ENCODE measurements at places on chromosomes 6 and 20.

DNA sequence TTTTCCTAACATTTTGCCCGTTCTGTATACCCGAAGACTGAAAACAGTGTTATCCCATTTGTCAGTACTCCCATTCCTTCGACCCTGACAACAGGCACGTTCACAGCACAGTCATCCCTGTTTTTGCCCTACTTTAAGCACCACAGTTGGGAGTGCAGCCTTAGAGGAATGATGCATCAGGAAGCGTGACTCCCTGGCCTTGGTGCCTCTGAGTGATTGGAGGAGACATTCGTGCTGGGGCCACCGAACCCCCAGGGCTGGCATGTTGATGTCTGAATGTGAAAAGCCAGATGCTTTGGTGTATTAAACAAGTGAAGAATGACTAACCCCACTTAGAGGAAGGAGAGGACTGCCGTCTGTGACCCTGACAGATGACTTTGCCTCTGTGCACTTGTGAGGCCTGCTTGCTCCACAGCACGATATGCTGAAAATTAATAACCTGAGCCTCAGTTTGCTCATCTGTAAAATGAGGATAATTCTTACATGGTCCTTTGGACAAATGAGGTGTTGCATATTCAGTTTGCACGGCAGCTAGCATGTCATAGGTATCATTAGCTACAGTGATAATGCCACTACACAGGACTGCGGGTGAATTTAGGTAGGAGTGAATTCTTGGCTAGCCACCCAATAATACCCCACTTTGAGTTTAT is 36.0 kb downstream of the STK35 start:
- DNase-seq = no peak

DNA sequence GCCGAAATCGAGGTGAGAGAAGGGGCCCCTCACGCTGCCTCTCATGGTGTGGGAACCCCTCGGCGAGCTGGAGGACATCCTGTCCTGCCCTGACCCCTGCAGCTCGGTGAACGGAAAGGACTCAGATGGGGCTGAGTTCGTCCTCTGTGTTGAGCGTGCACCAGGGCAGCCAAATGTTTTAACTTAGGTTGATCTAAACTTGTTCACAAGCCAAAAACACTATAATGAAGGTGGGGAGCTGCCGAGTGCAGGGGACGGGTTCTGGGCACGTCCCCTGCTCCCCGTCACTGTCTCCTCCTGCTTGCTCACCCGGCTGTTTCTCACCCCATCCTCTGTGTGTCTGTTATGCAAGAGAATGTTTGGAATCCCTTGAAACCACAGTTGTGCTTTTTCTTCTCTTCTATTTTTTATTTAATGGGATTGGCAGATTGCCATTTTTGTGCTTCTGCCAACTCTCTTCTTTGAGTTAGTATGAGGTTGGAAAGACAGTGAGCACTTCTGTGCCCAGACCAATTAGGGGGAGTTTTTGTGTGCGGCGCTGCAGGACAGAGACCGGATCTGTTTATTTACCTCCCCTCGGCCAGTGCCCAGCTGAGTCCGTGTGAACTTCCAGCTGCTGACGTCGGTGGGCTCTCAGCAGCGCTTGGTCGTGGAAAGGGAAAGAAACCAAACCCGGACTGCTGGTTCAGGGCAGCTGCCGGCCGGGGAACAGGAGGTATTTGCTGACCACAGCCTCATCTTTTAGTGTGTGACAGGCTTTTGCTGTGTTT is 158.1 kb downstream of the DTNBP1 start:
- no peak for DNase-seq

DNA sequence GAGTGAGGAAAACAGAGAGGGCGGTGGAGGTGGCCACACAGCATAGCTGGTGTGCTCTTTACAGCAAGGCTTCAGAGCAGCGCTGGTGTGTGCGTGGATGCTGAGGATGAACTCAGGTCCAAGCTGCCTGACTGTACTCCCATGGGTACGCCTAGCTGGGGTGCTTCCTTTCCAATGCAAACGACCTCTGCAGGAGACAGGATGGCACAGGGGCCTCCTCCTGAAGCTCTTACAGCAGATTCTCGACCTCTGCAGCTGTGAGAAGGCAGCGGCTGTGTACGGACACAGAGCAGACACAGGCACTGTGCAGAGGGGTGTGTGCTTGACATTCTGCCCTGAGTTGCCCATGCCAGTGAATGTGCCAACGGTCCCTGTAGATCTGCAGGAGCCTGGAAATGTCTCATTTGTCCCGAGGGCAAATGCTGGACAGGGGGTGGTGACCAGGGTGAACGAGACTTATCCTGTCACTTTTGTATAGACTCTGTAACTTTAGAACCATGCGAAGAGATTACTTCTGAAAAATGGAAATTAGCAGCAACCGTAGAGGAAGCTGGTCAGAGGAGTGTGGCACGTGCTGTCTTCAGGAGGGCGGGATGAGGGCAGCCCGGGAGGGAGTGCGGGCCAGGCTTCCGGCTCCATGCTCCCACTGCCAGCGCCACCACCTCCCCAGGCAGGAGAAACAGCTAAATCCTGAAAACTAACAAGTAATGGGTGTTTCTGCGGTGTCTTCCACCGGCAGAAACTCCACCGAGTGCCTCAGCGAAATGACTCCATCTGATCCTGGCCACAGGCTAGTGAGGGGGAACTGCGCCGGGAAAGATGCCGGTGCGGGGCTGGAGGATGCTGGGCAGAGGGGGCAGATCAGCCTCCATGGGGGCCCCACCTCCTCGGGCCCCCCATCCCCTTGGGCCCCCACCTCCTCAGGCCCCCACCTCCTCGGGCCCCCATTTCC is 120.9 kb upstream of the RPS6KA2 start:
- no peak for DNase-seq

GRCh38 chr6:63418741-63419140 is 99.0 kb upstream of the LGSN start:
- DNase-seq = no peak

DNA sequence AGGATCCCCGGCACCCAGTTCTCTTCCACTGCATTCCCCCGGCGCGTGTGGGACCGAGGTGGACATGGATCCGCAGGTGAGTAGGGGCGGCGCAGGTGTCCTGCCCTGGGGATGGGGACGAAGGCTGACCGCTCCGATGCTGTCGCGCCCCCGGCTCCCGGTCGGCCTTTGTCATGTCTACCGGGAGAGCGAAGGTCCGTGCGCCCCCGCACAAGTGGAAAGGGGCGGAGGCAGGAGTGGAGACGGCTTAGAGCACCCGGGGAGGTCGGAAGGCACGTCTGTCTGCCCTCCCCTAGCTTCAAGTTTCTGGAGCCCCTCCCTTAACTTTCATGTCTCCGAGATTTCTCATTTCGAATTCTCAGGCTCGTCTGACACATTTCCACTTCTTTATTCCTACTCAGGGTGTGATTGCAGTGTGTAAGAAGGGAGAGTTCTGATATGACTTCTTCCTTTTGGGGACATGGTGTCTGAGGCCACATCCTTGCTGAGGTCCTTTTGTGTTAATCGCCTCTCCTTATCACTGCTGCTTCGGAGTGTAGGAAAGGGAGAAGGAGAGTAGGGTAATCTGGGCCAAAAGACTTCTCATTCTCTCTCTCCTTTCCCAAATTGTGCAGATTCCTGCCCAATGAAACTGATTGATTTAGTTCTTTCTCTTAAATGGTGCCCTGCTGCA is 435 bp downstream of the KIFC1 start:
- no peak for DNase-seq

- DNase-seq = peak; percentile 24
Observed at GRCh38 chr6:24330137-24330732, 27.6 kb downstream of the DCDC2 start.

DNA sequence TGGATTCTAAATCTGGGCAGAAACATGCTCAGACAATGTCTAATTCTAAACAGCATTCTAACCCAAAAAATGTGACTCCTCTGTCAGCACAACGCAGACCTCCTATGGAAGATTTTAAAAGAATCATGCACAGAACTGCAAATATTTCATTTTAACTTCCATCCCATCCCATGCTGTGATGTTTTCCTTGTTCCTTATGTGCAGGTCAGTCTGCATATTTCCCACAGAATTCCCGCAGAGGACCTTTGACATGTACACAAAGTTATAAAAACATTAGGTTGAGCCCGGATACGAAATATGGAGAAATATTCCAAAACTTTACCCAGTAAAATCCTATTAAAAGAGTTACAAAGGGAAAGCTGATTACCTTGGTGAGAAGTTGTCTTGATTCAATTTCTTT is 467.1 kb upstream of the EPHA7 start:
- no peak for DNase-seq

DNA sequence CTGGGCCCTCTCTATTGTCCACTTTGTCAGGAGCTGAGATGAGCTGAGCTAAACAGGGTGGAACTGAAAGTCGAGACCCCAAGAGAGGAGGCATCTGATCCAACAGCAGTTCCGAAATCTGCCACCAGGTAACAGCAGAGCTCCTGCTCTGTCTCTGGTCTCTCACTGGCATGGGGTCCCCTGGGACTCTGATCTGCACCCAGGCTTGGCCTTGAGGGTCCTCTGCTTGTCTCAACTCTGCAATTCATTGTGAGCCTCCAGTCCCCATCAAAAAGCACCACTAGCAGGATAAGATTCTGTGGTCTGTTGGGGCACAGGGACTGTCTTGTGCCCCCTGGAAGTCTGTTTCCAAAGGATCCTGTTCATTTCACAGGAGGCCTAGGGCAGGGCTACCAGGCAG is 62.5 kb upstream of the TOP1 start:
- no peak for DNase-seq

DNA sequence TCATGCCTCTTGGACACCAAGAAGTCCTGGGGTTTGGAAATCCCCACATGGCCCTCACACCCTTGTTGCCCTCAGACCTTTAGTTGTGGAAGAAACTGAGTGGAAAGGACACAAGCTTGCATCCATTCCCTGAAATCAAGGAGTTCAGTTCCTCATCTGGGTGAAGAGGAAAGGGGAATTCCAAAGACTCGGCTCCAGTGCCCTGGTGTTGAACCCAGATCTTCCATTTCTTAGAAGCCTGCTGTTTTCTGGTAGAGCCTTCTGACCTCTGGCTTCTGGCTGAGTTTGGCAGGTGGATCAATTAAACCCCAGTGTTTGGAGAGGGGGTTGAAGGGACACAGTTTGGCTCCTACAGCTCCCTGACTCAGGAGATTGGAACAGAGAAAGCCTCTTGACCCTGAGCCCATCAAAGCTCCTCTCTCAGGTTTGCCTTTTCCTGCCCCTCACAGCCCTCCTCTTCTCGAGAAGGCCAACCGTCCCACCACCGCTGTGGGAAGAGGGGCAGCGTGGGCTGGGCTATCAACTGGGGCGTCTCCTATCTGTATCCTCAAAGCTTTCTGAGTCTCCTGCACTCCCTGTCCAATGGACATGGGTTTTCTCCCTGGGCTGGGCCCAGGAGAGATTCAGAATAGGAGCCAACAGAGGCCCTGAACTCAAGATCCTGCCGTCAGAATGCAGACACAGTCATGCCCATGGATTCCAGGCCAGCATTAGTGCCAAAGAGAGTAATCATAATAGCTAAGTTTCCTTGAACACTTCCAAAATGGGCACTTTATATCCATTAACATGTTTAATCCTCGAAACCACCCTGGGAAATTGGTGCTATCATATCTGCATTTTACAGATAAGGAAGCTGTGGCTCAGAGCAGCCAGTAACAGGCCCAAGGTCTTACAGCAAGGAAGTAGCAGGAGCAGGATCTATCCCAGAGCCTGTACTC is 146.2 kb downstream of the VEGFA start:
- no peak for DNase-seq

DNA sequence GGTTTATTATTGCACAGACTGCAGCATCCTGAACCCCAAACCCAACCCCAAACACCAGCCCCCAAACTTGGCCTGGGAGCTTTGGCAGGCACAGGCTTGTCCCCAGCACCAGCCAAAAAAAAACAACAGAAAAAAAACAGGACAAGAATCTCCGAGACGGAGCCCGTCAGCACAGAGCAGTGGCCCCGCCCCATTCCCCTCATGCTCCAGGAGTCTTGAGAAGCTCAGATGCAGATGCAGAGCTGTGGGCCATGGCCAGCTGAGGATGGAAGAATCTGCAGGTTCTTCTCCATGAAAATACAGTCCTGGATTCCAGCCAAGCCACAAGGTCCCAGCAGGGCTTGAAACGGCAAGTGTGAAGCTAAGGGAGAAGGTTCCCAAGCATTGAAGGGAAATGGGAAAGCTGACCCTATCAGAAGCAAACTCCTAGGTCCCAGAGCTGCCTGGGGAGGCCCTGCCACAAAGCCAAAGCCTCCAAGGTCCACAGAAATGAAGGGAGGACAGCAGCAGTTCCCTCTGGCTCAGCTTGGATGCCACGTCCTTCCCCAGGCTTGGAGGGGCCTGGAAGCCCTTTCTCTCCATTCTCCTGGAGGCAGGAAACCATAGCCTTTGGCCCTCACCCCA is 75.2 kb downstream of the JPH2 start:
- no peak for DNase-seq

DNA sequence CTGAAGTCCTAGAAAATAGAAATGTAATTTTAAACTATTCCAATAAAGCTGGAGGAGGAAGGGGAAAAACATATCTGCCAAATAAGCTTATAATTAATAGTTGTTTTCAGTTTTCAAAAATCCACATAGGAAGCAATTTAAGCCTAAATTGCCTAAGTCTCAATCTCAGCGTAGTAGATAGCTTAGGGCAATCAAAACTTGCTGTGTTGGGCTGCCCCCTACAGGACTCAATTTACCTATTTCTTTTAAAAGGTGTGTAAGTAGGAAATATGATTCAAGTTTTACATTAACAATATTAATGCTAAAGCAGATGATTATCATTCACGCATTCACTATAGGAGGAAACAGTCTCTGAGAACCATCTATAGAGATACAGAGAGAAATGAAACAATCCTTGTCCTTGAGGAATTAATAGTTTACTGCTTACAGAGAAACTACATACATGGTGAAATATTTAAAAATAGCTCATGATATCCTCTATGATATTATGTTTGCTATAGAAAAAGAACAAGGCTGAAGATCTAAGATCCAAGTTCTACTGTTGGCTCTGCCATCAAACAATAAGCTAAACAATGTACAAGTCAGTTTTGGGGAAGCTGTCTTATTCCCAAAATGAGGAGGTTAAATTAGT is 102.1 kb downstream of the ATG5 start:
- DNase-seq = no peak

Measured in NCI-H1436 treated with DMSO at 0.1 percent for 48 hours (cell line).